ENCODE measurements at places on chromosomes 1 and 21.

DNA sequence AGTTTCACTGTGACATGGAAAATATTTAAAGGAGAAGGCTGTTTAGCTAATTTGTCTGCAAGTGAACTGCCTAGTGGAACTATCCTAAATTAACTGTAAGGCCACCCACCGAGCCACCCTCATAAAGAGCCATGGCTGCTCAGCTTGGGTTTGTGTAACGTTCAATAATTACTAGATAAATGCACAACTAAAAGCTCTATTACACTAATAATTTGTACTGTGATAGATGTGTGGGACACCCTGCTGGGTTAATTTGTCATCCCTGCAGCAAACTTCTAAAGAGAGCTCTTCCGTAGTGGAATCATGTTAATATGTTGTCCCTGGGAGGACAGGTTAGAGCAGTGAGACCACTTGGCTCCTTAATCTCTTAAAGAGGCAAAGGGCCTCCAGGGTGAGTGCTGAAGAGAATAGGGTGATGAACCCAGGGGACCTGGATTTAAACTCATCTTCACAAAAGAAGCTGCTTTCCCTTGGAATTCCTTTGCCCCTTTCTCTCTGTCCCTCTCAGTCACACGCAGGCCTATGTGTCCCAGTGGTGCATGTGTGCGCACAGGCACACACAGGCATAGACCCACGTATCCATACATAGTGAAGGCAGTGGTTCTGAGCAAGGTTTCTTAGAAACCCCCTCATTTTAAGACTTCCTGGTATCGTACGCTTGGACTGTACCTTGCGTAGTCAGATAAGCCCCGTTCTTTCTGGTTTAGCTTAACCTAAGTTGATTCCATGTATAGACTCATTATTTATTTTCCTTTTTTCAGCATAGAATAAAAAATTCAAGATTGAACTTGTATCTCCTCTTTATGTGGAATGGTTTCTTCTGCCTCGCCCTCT lies 310.3 kb downstream of the NFIA start:
- no peak for DNase-seq

- no peak for DNase-seq
These were observed 4.0 kb downstream of the EDN2 start for GRCh38 chr1:41480204-41481108.

GRCh38 chr1:26096471-26096870 lies 15.2 kb upstream of the PDIK1L start:
- no peak for DNase-seq

DNA sequence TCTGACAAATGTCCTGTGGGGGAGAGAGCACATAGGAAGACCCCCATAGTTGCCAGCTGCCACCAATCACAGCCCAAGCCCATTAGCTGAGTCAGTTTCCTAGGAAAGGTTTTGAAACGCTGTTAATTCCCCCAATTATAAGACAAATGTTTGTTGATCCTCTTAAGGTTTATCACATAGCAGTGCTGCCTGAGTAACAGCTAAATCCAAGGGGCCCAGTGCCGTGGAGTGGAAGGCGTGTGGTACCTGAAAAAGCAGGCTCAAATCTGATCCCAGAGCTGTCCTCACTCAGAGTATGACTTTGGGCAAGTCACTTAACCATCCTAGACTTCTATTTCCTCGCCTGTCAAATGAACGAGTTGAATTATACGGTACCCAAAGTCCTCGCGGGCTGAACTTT lies 69.5 kb downstream of the GRIK3 start:
- no peak for DNase-seq

- DNase-seq, result no peak
These were observed 2.8 kb downstream of the S100A10 start for GRCh38 chr1:151990856-151991198.

- peak; percentile 17 for DNase-seq
These were observed 72.0 kb upstream of the KCNA3 start for GRCh38 chr1:110746644-110747259.

All from stimulated activated CD4-positive, alpha-beta T cell treated with anti-CD3 and anti-CD28 coated beads, TNF-alpha, amount 100 ng/mL, for 24 hours (primary cell).